Cerebellum (tissue), 4 donors: ENCODE measurements at places on chromosomes 7 and 10.

GRCh38 chr7:16765436-16765859 lies 11.9 kb downstream of the TSPAN13 start:
- no peak for DNase-seq

- no peak for DNase-seq
These were observed 106.7 kb downstream of the LRMDA start for GRCh38 chr10:75538144-75538543.

DNA sequence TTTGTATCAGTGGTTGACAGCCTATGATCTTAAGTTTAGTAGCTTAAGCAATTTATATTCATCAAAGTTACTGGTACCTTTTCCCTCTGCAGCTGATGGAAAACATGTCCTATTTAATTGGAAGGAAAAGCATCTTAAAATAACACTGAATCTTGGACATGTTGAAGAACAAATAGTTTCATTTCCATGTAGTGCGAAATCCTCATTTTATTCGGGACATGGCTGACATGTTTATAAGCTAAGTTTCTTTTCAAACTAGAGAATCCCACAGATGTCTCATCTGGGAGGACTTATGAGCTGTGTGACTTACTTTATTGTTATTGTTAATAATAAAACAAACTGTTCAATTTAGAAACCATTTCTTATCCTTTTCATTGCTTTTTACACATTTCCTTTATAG lies 461.0 kb downstream of the SUGCT start:
- no peak for DNase-seq

GRCh38 chr7:157668221-157668883 lies 331.5 kb downstream of the DNAJB6 start:
- DNase-seq, result no peak

- DNase-seq, result no peak
These were observed 122.7 kb downstream of the MAD1L1 start for GRCh38 chr7:2109936-2110609.

DNA sequence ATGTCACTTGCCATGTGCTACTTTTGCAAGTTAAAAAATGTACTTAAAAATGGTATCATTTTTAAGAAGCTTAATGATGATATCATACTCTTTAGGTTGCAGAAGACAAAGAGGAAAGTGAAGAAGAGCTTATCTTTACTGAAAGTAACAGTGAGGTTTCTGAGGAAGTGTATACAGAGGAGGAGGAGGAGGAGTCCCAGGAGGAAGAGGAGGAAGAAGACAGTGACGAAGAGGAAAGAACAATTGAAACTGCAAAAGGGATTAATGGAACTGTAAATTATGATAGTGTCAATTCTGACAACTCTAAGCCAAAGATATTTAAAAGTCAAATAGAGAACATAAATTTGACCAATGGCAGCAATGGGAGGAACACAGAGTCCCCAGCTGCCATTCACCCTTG lies 6.1 kb downstream of the LMOD2 start:
- DNase-seq, result no peak

- DNase-seq, result no peak
These were observed 134.6 kb downstream of the TCERG1L start for GRCh38 chr10:131176907-131177306.

DNA sequence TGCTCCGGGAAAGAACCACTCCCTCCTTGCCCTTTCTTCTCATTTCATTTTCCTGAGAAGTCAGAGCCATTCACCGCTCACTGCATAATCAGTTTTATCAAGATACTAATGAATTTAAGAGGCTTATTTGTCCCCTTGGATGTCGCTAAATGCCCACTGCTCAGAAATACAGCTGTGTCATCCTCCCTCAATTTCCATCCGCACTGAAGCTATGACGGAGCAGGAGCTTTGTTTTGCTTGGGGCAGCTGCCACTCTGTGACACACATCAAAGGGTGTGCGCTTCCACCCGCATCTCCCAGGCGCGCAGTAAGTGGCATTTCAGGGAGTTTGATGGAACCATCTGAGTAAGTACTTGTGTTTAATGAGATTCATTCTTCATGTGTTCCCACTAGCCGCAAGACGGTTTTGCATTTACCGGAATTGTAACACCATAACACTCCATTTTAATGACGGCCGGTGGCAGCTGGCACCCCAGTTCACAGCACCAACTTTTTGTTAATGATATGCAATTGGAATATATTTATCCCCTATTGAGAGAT lies 103.8 kb upstream of the PARD3 start:
- no peak for DNase-seq

- DNase-seq, result no peak
These were observed 3.7 kb upstream of the ZNF800 start for GRCh38 chr7:127396184-127396583.

GRCh38 chr10:7230951-7231350 lies 179.9 kb downstream of the SFMBT2 start:
- no peak for DNase-seq

GRCh38 chr10:46232084-46232483 lies 54.7 kb upstream of the ANTXRL start:
- no peak for DNase-seq

DNA sequence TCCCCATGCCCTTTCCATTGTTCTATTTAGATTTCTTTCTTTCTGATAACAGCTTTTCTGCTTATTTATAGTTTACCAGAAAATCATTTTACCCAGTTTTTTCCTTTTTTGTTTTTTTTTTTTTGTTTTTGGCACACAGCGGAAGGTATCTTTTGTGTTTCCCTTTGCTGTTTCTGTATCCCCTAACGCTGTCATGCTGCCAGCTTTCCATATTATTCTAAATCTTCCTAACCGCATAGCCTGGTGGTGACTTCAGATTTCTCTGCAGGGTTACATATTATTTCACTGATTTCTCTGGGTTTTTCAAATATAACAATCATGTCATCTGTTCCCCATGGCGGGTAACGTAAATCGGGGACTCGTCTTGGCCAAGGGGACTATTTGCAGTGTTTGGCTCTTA lies 4.0 kb upstream of the SLC29A4 start:
- DNase-seq, result no peak

GRCh38 chr10:15841696-15842095 lies 18.6 kb downstream of the MINDY3 start:
- no peak for DNase-seq

DNA sequence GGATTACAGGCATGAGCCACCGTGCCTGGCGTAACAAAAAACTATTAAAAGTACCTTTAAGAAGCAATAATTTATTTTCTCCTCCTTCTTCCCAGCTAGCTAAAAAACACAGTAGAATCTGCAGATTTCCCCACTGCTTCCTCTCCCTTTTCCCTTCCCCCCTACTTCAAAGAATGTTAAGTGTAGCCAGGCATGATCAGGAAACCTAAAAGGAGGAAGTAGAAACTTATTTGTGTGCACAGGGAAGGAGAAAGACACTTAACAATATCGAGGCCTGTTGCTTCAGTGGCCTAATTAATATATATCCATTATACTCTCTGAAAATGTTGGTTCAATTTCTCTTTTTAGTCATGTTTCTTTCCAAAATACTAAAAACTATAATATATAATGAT lies 127.7 kb downstream of the NRBF2 start:
- DNase-seq, result no peak

GRCh38 chr10:130741901-130742855 lies 569.3 kb downstream of the TCERG1L start:
- no peak for DNase-seq

GRCh38 chr10:61052469-61053205 lies 108.7 kb upstream of the RHOBTB1 start:
- DNase-seq, result no peak

- no peak for DNase-seq
These were observed 99.5 kb downstream of the SFMBT2 start for GRCh38 chr10:7311218-7311849.

DNA sequence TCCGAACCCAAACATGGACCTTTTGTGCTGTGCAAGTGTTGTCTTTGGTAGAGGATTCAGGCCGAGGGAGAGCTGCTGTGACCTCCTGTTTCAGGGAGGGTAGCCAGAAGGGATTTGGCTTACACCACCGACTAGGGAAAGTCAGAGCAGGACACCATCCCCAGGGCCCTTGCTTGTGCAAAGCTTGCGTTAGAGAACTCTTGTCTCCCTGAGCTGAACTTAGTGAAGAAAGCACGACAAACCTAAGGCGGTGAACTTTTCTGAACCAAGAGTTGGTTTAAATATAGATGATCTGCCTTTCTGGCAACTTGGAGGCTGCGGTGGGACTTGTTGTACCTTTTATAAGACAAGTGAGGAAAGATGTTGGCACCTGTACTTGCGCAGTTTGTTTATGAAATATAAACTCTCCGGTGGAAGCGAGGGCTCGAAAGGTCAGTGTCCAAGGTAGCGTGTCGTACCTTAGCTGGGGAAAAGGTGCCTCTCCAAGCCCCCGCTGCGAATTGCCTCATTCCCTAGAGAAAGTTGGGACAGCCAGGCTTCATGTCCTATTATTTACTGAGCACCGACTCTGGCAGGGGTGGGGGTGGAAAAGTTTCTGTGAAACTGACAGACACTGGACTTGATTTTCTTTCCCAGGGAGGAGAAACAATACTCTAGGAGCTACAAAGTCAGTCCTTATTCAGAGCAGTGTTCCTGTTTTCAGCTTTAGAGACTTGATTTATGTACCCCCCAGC lies 31.6 kb downstream of the WBP1L start:
- DNase-seq, result no peak

- DNase-seq, result no peak
These were observed 13.1 kb downstream of the BLVRA start for GRCh38 chr7:43771573-43771972.

GRCh38 chr10:110778211-110778610 lies 93.5 kb upstream of the PDCD4 start:
- DNase-seq, result no peak

DNA sequence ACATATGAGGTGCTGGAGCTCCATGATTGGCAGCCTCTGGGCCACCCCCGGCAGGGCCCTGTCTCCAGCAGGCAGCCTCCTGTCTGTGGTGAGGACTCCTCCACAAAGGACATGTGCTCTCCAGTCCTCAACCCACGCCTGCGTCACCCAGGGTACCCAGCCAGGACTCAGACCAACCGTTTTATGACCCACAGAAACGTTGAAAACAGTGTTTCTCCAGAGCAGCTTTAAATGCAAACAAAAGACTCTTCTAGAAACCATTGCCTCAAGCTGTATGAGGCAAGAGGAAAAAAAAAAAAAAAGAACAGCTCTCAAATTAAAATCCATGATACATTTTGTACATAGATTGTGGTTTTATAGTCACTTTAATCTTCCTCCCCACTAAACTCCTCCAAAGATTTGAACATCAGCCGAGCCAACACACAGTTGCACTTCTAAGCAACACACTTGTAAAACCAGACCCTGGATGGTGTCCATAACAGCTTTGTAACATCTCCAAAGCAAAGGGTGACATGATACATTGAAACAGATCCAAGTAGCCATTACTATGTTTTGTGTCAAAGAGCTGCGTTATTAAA lies 175.0 kb upstream of the LYZL2 start:
- no peak for DNase-seq

- no peak for DNase-seq
These were observed 117.0 kb upstream of the FAM204A start for GRCh38 chr10:118458957-118459641.

DNA sequence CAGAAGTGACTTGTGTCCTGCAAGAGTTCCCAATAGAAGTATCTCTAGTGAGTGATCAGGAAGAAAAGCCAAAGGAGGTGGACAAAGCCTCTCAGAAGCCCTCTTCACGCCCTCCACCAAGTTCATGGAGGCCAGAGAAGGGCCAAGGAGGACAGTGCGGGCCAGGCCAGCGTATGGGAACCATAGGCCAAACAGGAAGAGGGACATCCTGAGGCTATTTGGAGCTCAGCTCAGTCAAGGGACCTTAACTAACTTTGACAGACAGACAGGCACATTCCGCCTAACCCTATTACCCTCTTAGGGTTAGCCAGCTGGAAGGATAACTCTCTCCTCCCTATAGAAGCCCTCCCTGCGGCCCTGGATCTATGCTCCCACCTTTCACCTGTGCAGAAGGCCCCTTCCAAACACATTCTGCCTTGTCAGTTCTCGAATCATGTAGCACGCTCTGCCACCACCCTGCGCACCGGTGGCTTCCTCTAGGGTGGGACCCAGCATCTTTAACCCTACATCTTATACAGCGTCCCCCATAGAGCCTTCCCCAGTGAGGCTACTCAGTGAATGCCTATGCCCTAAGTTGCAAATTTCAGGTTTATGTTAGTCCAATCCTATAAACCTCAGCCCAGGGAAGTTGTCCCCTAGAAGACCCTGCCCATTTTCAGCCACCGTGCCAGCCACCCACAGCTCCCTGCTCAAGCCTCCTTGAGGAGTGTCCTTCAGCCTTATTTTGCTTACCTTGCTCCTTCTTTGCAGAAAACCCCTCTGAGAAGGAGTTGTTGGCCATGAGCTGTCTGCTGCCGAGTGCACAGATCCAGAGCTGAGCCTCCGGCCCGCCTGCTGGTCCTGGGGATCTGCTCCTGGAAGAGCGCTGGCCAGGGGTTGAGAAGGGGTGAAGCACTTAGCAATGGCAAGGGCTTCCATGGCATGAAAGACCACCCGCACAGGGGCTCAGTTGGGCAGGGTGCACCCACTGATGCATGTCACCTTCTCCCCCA lies 36.9 kb downstream of the FRMPD2 start:
- DNase-seq, result no peak

DNA sequence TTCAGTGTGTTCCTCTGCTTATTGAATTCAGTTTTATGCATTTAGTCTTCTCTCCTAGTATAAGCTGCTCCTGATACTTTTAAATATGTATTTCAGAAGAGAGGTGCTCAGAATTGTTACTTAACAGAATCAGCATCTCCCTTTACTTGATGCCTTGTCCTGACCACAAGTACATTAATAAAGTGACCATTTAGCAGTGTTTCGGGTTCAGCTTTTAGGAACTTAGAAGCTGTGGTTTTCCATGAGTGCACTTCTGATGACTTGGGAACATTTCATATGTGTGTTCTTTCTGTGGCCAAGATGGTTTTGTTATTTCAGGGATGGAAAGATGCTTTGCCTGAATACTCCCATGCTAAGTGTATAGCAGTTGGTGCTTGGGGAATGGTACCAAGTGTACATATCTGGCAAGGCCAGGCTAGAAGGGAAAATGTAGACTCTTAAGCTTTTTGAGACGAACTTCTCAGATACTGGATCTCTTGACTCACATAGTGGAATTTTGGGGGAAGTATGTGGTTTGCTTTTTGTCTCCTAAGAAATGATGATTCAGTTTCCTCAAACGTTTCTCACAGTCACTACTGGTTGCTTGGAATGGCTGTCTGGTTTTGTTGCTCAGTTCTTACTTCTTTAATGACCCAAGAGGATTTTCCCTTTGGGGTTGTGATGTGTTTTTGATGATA lies 17.2 kb downstream of the SGPL1 start:
- no peak for DNase-seq

GRCh38 chr10:59397961-59398360 lies 35.6 kb upstream of the FAM13C start:
- no peak for DNase-seq

- DNase-seq, result no peak
These were observed 46.9 kb upstream of the MXI1 start for GRCh38 chr10:110160522-110160921.

- no peak for DNase-seq
These were observed 27.1 kb downstream of the LRRC20 start for GRCh38 chr10:70355051-70356021.

- no peak for DNase-seq
These were observed 1235.3 kb upstream of the AUTS2 start for GRCh38 chr7:68362745-68363518.
